ENCODE measurements at places on chromosomes 3 and 15.

- ATAC-seq: no peak
These were observed 15.8 kb upstream of the CASR start for GRCh38 chr3:122167630-122168029.

DNA sequence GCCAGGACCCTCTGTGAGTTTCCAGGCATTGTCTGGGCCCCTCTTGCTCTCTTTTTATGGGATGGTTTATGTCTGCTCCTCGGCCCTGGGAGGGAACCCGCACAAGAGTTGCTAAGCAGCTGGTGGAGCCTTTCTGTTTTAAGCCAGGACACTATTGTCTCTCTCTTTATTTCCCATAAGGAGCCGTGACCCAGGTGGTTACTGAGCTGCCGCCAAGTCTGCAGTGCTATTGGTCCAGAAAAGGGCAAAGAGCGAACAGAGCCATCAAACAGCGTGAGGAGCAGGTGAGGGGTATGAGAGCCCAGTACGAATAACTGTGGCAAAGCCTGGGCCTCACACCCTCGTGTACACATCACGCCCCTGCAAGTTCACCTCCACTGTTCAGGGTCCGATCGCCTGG lies 280.2 kb downstream of the SHQ1 start:
- ATAC-seq: no peak

GRCh38 chr3:149977386-149977785 lies 6.7 kb upstream of the PFN2 start:
- ATAC-seq: no peak

DNA sequence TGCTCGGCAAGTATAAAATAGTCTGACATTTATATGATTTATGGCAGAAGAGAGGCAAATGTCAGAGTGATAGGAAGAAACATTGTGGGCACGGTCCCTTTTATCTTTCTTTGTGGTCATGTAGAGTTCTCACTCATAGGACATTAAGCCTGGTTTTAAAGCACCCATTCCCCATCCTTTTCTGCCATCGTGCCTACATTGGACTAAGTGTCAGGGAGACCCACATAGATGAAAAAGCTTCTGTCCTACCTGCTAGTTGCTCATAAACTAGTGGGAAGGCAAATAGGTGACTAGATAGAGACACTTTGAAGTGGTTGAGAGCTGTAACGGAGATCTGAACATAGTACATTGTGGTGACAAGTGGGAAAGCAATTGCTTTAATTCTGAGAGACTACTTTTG lies 155.7 kb downstream of the B3GALNT1 start:
- no peak for ATAC-seq
